ENCODE measurements at places on chromosomes 3 and 15.

DNA sequence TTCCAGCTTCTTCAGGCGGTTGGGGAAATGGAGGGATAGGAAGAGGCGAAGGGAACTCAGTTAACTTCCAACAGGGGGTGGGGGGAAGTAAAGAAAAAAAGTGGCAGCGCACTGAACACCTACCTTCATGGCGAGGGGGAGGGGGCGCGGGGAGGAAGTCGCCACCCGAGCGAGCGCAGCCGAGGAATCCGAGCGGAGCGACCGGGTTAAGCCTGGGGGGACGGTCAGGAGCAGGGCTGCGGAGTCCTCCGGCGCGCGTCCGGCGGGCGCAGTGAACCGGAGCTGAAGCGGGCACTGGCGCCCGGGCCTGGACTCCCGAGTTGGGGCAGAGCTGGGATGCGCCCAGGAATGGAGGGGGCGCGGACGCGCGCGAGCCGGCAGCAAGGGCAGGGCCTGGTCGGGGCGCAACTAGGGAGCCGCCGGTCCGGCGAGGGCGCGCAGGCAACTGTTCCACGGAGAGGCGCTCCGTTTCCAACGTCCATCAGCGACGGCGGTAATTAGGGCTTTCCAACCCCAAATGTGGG is at the start of gene WNT5A:
Gene WNT5A (minus strand): TSS at position 450 of the 524 bp plus-strand sequence. CDS start 321 bp downstream, at position 129.
- DNase-seq = no peak

DNA sequence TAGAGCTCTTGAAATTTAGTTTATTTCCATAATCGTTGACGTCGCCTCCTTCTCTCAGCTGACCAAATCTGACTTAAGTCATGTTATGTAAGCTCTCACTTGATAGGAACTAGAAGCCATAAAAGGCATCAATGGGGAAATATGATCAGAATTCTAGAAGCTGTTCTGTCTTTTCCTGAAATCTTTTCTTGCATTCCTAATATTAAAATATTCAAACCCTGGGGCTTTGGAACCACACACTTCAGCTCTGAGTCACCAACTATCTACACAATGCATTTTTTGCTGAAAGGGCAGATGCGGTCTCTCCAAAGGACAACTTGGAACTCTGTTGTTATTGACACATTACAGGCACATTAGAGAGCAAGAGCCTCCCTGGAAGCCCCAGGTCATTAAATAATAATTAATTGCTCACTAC is 91.3 kb downstream of the LARS2 start:
- DNase-seq = no peak

GRCh38 chr15:79316864-79317263 is 6.0 kb downstream of the TMED3 start:
- DNase-seq = no peak

DNA sequence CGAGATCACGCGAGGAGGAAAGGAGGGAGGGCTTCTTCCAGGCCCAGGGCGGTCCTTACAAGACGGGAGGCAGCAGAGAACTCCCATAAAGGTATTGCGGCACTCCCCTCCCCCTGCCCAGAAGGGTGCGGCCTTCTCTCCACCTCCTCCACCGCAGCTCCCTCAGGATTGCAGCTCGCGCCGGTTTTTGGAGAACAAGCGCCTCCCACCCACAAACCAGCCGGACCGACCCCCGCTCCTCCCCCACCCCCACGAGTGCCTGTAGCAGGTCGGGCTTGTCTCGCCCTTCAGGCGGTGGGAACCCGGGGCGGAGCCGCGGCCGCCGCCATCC is 1.1 kb upstream of the SETD5 start:
- peak; percentile 68 for DNase-seq

All from T-helper 2 cell (primary cell).